Stimulated activated CD4-positive, alpha-beta T cell treated with anti-CD3 and anti-CD28 coated beads, Interleukin-4, amount 100 ng/mL, for 48 hours (primary cell): ENCODE measurements at places on chromosomes 16 and 17.

- DNase-seq: no peak
These were observed 5.6 kb downstream of the NOG start for GRCh38 chr17:56599088-56599487.

GRCh38 chr16:75805946-75806345 is 79.7 kb upstream of the CPHXL start:
- DNase-seq: no peak

DNA sequence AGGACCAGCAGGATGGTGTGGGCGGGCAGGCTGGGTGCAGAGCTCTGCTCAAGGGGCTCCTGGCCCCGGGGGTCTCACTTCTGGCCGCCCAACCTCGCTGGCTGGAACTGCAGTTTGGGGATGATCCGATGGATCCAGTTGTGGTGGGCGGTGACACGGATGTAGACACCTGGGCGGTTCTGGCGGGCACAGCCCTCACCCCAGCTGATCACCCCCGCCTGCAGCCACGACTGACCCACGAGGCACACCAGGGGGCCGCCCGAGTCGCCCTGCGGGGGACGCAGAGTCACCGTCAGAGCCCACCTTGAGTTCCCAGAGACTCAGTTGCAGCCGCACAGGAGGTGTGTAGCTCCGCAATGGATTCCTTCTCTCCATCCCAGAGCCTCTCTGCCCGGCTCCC is 7.5 kb downstream of the PRSS27 start:
- DNase-seq: no peak

DNA sequence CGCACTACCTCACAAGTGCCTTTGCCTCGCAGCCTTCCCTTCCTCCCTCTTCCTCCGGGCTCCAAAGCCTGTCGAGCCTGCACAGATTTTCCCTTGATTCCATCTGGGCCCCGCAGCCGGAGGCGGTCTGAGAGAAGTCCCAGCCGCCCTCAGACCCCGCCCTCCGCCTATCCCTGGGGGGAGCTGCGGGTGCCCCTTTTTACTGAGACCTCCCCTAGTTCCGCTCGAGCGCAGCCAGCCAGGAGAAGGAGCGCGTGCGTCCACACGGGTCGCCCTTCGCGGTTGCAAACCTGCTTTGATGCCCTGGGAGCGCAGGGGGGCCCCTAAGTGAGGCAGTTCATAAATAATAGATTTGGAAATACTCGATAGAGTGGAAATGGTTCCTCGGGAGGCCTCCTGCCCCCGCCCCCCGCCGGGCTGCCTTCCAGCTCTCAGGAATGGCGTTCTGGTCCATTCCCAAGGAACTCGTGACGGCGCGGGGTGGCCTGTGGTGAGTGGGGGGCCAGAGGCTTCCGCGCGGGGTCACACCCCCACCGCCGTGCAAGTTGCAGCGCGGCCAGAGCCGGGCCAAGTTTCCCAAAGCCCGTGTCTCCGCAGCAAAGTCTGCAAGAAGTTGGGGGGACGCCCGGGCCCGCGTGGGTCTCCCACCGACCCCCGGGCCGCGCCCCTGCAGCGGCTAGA is 610 bp downstream of the C16orf74 start:
- no peak for DNase-seq

- DNase-seq: no peak
These were observed 773 bp downstream of the BLTP2 start for GRCh38 chr17:28643983-28644786.

DNA sequence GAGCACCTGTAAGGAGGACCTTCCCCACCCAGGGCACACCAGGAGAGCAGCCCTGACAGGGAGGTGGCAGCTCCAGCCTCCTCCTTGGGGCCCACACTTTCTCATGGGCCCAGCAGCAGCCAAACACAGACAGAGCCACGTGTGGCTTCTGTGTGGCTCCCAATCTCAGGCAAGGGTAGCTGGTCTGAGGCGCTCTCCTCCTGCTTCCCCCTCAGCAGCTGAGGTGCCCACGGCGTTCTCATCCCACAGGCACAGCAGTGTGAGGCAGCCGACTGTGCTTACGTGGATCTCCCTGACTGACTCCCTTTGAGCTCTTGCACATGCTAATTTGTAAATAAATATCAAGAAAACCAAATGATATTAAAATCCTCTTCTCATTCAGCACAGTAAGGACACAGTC is 30.9 kb downstream of the CMTM3 start:
- DNase-seq: no peak

DNA sequence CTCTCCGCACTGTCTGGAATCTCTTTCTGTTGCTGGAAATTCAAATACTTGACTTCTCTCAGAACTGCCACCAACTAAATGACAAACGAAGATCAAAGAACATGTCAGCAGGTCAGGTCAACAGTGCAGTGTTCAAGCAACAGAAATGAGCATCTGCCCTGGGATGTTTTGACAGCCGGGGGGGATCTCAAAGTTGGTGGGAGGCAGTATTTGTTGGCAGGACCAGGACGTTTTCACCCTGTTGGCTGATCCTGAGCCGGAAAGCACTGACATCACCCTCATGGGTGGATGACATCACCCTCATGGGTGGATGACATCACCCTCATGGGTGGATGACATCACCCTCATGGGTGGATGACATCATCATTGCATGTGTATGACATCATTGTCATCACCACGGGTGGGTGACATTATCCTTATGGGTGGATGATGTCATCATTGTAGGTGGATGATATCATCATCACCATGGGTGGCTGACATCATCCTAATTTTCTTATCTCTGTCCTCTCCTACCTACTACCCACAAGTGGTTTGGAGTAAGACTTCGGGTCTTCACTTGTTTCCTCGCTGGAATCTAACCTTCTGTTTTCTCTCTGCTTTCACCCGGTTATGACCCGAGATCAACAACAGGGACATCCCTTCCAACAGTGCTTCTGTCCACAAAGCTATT is 18.9 kb downstream of the DNAH17 start:
- no peak for DNase-seq

GRCh38 chr17:14310101-14310500 is 9.2 kb downstream of the HS3ST3B1 start:
- DNase-seq: no peak

GRCh38 chr17:32370426-32370825 is 20.5 kb downstream of the ZNF207 start:
- DNase-seq: no peak

- DNase-seq: peak; percentile 33
These were observed 154.2 kb downstream of the MRM1 start for GRCh38 chr17:36755586-36755985.

GRCh38 chr17:13587487-13588338 is 14.0 kb downstream of the HS3ST3A1 start:
- no peak for DNase-seq

DNA sequence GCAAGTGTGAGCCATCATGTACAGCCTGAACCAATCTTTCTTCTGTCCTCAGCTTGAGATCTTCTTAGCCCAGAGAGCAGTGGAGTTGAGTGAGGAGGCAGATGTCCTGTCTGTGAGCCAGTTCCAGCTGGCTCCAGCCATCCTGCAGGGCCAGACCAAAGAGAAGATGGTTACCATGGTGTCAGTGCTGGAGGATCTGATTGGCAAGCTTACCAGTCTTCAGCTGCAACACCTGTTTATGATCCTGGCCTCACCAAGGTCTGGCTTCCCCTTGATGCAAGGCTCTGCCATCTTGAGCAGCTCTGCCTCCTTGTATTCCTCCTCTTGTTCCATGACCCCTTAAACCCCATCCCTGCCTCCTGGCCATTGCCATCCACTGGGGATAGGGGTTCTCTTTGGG is 9.6 kb downstream of the CDK5RAP3 start:
- no peak for DNase-seq

DNA sequence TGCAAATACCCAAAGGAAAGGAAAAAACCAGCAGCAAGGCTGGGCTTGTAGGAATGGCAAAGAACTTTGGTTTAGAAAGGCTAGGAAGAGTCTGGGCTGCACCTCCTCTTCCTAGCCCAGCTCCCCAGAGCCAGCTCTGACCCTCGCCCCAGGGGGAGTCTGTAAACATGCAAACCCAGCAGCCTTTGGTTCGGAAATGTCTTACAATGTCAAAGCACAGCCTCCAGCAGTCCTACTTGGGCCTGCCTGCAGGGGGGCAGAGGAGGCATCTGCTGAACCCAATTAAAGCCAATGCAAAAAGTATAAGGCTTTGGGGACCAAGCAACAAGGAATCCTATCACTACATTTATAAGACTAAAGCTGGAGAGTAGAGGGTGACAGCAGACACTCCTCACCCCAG is 5.0 kb upstream of the FTSJ3 start:
- no peak for DNase-seq

- DNase-seq: no peak
These were observed 336.0 kb upstream of the EEF2KMT start for GRCh38 chr16:5433587-5433986.

DNA sequence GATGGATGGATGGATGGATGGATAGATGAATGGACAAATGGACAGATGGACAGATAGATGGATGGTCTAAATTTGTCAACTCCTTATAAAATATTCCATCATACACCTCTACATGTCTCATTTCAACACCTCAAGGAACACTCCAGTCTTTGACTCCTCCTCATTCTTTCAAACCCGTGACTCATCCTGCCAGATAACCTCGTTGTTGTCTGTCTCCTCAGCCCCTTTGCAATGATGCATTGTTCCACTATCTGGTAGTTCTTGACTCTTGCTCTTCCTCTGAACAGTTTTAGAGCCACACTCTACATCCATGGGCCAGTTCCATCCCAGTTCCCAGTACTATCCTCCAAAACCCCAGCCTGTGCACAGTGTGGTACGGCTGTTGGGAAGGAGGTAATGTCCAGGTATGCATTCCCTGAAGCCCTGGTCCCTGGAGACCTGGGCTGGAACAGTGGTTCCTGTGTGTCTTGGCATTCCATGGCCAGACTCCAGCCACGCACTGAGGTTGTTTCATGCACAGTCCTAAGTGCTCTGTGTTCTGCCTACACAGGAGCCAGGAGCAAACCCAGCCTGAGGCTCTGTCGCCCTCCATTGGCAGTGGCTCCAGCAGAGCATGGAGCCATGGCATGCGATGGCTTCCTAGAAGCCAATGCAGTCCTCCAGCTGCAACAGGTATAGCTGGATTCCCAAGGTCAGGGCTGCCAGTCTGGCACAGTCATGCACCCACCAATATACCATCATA is 105.7 kb downstream of the C17orf67 start:
- no peak for DNase-seq
